ENCODE measurements at places on chromosomes 6 and 20. TPM values are rescaled to one million over a fixed set of nuclear protein-coding genes. Genes with fewer than 3 reads are reported as not detected.

Gene MAS1
- not detected for polyA plus RNA-seq

DNA sequence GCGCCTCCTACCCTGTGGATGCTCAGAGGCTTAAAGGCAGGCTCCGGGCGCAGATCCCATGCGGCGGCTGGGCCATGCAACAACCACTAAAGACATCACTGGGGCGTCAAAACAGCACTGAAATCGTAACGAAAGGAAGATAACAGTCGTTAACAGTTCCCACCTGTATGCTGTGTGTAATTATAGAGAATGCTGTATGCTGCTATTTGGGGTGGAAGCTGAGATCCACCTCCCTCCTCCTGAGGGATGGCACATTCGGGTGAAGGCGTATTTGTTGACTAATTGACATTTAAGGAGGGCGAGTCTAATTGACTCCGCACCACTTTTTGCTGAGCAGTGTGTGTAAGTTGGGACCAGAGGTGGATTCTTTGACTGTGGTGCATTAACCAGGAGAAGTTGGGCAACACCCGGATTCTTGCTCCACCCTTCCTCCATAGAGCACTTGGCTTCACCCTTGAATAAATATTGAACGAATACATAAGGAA, 687 bp downstream of the SLC35A1 start:
- no peak for DNase-seq

GRCh38 chr20:24720957-24721356, 228.1 kb upstream of the CST7 start:
- no peak for DNase-seq

Gene TASP1
- polyA plus RNA-seq: 5.8 TPM

GRCh38 chr6:56868687-56869086, 86.2 kb upstream of the BEND6 start:
- DNase-seq: no peak

DNA sequence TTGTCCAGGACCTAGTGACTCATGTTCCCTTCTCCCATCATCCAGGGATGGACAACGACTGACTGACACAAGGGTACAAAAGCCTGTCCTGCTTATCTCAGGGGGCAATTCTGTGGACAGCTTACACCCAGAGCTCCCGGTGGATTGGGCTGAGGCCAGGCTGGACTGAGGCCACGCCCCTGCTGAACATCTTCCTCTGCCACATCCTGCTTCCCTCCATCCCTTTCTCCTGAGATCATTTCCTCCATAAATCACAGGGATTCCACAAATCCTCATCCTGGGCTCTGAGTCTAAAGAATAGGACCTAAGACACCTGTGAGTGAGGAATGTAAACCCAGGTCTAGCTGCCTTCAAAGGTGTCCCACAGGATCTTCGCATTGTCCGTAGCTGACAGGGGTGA, 30.4 kb upstream of the RNF24 start:
- no peak for DNase-seq

GRCh38 chr20:45426320-45427016, 10.5 kb downstream of the PIGT start:
- DNase-seq: no peak

DNA sequence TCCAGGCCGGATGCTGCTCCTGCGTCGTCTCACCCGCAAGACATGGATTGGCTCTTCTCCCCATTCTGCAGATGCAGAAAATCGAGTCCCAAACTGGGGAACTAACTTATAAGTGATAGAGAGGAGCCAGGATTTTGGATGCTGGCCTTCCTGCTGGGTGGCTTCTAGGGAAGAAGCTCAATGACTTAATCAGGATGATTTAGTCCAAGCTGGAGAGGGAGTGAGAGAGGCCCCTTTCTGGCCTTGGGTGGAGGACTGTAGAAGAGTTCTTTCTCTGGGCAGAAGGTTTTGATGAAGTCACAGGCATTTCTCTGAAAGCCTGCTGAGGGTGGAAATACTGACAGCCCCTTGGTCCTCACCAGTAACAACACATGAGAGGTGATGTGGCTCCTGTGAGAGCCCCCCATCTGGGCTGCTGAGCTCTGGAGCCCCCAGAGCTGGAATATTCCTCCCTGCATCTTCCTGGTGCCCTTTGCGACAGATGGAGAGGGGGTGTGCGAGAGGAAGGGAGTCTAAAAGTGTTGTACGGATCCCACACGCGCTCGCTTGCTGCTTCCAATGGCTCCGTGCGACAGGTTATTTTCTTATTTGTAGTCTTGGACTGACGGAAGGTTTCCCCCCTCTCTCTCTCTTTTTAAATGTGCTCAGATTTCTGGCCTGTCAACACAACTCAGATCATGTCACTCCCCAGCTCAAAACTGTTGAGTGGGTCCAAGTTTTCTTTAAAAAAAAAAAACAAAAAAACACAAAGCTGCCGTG, 3.5 kb downstream of the SIRPA start:
- no peak for DNase-seq

Gene IL17A
- polyA plus RNA-seq: not detected

GRCh38 chr6:26577720-26578072, 19.1 kb upstream of the ABT1 start:
- no peak for DNase-seq

GRCh38 chr20:42399802-42400201, 781.6 kb upstream of the CHD6 start:
- no peak for DNase-seq

DNA sequence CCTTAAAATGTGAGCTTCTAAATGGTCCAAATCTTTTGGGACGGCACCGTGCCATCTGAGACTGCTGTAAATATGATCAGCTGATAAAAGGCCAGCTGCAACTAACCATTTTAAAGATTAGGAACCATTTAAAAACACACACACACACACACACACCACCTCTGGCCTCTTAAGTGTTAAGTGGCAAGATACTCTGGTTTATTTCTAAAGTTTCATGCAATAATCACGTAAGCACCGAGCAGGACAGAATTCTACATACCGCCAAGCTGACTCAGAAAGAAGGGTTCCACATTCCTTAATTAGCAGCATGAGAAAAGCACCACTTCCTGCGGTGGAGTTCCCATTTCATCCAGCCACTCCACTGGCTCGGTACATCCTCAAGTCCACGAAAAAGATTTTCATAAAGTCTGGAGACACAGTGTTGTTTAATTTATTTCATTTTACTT, 17.8 kb upstream of the ZNF217 start:
- DNase-seq: no peak

DNA sequence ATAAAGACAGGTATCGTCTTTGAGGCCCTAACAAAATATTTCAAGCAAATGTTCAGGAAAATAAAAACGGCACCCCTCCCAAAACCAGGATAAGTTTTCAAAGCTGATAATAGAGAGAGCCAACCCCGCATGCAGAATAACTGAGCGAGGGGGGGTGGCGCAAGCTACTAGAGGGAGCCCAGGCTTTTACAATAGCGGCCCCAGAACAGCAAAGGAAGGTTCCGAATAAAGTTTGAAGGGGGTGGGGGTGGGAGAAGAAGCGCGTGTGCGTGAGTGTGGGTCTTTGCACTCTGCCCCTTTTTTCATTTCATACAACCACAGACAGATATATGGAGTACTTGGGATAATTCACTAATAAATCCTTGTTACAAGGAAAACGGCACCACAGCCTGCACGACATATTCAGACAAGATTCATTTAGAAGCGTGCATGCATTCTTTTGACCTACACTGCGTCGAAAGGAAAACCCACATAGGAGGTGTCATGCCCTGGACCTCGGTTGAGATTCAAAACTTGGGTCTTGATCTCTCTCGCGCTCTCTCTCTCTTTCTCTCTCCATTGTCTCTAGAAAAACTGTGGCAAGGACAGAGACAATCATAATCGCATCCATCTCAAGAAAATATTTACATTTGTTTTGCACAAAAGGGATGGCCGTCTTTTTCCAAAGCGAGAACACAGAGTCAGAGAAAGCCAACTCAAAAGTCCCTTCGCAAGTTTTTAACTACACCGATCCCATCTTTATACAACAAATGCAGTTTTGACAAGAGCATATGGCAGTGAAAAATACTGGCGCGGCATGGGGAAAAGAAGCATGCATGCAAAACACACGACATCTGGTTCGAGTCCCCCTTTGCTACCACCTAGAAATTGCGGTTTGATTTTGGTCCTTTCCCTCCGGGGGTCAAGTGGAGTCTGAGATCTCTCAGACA, 1.6 kb downstream of the OLIG3 start:
- no peak for DNase-seq

Gene LPA
- polyA plus RNA-seq: not detected

GRCh38 chr6:52191824-52192223, 5.6 kb downstream of the IL17A start:
- no peak for DNase-seq

Gene LCA5
- polyA plus RNA-seq: 1.4 TPM

DNA sequence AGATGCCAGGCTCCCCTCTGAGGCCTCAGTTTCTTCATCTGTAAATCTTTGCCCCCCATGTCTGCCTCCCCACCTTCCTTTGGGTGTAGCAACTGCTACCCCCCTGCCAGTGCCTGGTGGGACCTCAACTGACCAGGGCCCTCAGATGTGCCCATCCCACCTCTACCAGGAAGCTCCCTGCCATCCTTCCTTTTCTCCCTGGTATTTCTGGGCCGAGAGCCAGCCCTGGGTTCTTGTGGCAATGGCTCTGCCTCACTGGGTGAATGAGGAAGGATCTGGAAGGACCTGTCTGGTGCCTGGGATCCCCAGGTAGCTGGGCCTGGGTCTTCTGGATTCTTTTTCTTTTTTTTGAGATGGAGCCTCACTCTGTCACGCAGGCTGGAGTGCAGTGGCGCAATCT, 141.1 kb upstream of the RNF24 start:
- DNase-seq: no peak

GRCh38 chr6:18021166-18021850, 33.9 kb upstream of the KIF13A start:
- no peak for DNase-seq

- no peak for DNase-seq
Measured at GRCh38 chr20:24289737-24290481, 179.5 kb upstream of the SYNDIG1 start.

GRCh38 chr20:15739035-15739434, 834.2 kb downstream of the KIF16B start:
- no peak for DNase-seq

Gene POU5F1
- polyA plus RNA-seq: 0.91 TPM

GRCh38 chr6:110876806-110877564, 2.4 kb downstream of the AMD1 start:
- DNase-seq: no peak

Gene CCN5
- polyA plus RNA-seq: 11.0 TPM

Gene VSX1
- polyA plus RNA-seq: not detected

GRCh38 chr6:41451039-41451438, 95.1 kb upstream of the FOXP4 start:
- peak; percentile 43 for DNase-seq

- no peak for DNase-seq
Measured at GRCh38 chr20:51525241-51526105, 17.0 kb downstream of the NFATC2 start.

GRCh38 chr6:135182071-135183001, 1.2 kb downstream of the MYB start:
- DNase-seq: no peak

Gene RREB1
- 9.1 TPM for polyA plus RNA-seq

Gene COX4I2
- polyA plus RNA-seq: 13.6 TPM

GRCh38 chr6:10112871-10113549, 301.9 kb downstream of the TFAP2A start:
- DNase-seq: no peak

Gene LINC00237
- not detected for polyA plus RNA-seq

GRCh38 chr20:25295386-25296093, 47.7 kb downstream of the PYGB start:
- peak; percentile 67 for DNase-seq

- DNase-seq: no peak
Measured at GRCh38 chr6:53532942-53533341, 12.0 kb downstream of the GCLC start.

Gene GTSF1L
- polyA plus RNA-seq: not detected

- DNase-seq: no peak
Measured at GRCh38 chr6:98516866-98517265, 317.5 kb upstream of the POU3F2 start.

- no peak for DNase-seq
Measured at GRCh38 chr20:43911066-43911465, 3.6 kb upstream of the TOX2 start.

Gene WFDC12
- not detected for polyA plus RNA-seq

DNA sequence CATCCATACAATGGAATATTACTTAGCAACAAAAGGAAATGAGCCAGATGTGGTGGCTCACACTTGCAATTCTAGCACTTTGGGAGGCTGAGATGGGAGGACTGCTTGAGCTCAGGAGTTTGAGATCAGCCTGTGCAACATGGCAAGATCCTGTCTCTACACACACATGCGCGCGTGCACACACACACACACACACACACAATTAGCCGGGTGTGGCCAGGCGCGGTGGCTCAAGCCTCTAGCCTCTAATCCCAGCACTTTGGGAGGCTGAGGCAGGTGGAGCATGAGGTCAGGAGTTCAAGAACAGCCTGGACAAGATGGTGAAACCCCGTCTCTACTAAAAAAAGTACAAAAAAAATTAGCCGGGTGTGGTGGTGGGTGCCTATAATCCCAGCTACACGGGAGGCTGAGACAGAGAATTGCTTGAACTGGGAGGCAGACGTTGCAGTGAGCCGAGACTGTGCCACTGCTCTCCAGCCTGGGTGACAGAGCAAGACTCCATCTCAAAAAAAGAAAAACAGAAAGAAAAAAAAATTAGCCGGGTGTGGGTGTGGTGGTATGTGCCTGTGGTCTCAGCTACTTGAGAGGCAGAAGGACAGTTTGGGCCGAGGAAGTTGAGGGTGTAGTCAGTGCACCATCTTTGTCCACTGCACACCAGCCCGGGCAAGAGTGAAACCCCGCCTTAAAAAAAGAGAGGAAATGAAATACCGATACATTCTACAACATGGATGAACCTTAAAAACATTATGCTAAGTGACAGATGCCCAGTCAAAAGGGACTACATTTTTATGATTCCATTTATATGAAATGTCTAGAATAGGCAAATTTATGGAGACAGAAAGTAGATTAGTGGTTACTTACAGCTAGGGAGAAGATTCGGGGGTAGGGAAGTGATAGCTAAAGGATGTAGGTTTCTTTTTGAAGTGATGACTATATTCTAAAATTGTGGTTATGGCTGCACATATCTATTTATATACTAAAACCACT, 52.5 kb downstream of the RBL1 start:
- DNase-seq: no peak

Gene SKIC2
- polyA plus RNA-seq: 35.1 TPM

DNA sequence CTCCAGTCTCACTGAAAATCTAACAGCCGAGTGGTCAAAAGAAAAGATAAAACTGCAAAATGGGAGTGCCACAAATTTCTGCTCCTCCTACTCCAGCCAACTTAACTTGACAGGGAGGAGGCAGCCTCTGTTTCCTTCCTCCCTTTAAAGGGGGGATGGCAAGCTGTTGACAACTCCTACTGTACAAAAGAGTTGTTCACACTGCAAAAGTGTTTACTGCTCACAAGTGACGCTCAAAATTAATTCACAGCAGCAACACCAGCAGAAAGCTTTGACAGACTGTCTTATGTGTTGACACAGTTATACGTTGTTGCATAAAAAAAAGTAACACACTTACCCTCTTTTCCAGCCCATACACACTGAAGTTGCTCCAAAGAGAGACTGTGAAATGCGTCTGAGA, 169.8 kb downstream of the BACH2 start:
- DNase-seq: no peak

Data from heart left ventricle (tissue), 16 donors.